ENCODE measurements at places on chromosomes 3 and 15.

DNA sequence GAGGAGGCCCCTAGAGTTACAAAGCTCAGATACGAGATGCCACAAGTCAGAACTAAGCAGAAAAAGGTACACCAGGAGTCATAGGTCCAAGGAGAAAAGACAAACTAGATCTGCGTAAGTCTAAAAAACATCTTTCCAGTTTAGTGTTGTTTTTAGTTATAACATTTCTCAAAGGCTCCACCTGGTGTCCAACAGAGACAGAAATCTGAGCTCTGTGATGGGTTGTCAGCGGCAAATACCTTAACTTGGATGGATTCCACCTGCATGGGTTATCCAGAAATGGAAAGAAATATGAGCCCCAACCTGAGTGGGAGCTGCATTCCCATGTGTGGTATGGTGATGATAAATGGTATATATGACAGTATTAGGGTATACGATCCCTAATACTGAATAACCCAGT, 238.6 kb upstream of the CHRM5 start:
- DNase-seq = peak; percentile 3

DNA sequence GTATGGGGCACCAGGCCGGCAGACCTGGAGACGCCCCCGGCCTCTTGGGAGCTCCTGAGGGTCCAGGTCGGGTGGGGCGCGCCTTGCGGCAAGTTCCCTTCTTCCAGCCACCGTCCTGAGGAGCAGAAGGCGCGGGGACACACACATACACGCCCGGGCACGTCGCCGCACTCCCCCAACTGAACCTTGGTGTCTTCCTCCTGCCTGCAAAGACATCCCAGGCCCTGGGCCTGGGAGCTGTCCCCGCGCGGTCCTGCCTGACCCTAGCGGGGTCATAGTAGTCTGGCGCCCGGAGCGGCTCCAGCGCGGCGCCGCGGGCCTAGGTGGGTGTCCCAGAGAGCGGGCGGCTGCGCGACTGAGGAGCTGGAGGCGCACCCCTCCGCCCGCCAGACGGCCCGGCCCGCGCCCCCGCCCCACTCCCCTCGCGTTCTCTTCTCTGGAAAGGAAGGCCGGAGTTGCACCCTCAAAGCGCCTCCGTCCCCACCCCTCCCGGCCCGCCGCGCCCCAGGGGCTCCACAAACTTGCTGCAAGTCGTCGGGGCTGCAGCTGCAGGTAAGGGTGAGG, 185.9 kb upstream of the LINGO1 start:
- no peak for DNase-seq

DNA sequence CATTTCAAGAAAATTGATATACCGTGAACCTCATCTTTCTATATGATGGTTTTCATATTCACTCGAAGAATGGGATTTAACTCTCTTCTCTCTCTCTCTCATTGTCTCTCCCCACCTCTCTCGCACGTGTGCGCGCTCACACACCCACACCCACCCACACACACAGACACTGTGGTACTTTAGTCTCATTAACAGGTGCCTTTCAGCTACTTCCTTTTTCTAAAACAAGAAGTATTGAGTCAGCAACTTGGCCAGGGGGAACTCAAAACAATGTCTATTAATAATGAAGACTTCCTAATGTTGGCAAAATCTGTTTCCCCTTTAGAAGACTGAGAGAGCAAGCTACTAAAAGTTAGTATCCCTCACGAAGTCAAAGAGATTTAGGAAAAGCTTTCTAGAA, 150.7 kb downstream of the TMCO5A start:
- DNase-seq = no peak

DNA sequence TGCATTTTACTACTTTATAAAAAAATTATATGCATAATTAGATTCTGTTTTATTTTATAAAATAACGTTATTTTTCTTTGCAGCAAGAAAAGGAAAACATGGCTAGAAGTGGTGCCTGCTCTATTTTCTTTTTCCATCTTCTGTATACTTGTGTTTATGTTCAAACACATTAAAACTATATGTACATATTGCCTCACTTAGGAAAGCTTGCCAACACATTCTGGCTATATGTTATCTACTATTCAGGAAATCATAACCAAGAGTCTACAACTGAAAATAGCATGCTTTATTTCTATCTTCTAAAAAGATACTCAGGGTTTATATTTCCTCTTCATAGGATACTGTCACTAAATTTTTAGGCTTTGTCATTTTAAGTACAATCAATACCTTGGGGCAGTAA, 90.2 kb upstream of the KCNMB2 start:
- no peak for DNase-seq

DNA sequence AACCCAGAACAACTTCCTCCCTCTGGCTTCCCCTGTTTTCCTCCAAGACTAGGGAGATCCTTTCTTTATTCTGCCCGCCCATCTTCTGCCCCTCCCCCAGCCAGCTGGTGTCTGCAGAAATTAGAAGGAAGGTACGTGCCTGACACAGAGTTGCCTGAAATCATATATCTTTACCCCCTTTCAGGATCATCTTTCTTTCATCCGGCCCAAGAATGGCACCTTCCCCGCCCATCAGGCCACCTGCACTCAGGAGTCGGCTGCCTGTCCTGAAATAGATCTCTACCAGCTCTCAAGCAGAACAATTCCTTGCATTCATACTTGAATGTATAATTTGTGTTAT, 133.7 kb downstream of the VGLL4 start:
- no peak for DNase-seq

DNA sequence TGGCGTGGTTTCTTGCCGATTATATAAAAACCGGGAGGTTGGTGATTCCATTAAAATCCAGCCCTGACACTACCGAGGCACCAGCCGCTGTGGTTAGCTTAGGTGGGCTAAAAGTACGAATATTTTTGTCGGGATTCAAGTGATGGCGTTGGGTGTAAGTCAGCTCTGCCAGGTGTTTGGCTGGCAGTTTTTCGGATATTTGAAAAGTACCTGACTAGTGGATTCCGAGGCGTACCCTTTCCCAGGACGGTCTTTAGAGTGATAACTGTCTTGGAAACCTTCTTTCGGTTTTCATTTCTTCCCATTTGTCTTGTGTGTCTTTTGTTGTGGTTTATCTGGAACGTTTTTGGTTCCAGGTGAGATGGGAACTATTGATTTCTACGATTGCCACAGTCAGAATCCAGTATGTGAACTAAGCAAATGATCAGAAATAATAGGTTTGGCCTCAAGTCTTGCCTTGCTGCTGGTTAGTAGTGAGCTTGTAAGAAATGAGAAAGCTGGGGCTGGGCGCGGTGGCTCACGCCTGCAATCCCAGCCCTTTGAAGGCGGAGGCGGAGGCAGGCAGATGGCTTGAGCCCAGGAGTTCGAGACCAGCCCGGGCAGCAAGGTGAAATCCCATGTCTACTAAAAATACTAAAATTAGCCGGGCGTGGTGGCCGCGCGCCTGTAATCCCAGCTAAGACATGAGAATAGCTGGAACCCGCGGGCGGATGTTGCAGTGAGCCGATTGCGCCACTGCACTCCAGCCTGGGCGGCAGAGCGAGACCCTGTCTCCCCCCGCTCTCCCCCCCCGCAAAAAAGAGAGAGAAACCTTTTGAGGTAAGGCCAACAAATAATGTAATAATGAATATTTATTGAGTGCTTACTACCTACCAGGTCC, 1.4 kb downstream of the FYTTD1 start:
- DNase-seq = peak; percentile 47

DNA sequence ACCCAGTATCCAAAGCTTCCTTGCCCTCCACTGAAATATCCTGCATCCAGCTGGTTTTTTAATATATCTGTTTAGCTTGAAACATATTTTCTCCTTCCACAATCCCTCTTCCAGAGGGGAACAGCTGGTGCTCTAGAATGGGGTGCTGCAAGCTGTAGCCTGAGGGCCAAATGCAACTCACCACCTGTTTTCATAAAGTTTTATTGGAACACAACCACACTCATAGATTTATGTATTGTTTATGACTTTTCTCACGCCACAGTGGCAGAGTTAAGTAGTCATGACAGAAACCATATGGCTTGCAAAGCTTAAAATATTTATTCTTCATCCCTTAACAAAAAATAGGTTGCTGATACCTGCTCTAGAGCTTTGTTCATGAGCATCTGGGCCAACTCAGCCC, 298.7 kb downstream of the CLSTN2 start:
- no peak for DNase-seq

DNA sequence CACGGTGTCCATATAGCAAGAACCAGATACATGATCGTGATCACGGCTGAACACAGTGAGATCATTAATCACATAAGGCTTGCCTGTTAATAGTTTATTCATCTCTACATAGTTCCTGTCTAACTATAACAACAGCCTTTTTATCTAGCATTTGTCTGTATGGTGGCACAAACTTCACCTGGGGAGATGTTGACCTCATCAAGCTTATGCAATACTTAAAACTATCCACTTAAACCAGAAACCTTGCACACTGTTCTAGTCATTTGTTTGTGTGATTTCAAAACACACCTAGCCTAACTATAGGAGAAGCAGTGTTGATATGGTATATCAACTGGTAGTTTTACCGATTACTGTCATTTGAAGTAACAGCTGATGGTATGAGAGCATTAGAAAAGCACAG, 124.8 kb downstream of the VPS13C start:
- DNase-seq = no peak

DNA sequence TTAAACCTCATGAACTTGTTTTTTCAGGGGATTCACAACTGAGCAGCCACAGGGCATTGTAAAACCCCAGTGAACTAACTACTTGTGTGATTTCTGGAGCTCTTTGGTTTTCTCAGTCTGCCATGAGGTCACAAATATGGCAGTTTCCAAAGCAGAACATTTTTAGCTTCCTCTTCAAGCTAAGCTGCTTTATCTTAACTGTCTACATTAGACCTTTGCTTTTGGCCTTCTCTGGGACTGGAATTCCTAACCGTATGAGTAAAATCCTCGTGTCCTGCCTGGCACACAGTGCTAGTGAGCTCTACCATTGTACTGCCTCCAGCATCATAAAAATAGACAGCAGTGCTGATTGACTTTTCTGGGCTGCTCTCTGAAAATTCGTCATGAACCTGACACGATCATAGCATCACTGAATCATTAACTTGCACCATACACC, 22.1 kb downstream of the CDIN1 start:
- peak; percentile 45 for DNase-seq

DNA sequence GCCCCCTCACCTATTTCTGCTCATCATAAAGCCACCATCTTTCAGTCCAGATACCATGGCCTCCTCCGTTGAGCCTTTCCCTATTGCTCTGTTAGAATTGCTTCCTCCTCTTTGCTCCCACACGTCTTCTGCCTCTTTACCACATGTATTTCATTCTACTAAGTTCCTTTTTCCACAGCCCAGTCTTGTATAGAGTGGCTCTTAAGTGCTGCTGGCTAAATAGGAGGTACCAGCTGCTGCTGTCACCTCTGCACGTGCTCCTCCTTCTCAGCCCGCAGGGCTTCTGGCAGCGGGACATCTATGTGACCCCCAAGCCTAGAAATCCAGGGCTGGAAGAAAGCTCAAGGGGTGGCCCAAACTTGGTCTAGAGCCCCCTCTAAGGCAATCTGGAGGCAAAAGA, 38.8 kb upstream of the PLXND1 start:
- no peak for DNase-seq

DNA sequence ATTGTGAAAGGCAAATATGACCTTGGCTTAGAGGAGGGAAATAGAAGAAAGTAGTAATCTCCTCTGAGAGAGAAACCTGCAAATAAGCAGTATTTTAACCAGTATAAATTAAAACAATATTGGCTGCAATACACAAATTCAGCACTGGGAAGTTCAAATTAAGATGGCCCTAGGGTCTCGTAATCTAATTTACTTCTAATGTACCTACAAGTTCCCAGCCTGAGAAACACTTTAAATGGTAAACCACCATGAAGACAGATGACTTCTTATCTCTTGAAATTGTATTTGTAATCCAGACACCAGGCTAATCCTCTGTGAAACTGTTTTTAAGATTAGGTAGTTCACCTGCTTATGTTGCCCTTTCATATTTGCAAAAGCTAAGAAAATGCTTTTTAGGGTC, 199.7 kb downstream of the CADPS start:
- no peak for DNase-seq

GRCh38 chr3:181782306-181782954, 70.7 kb downstream of the SOX2 start:
- no peak for DNase-seq

- peak; percentile 5 for DNase-seq
These were observed 32.8 kb downstream of the LOXL1 start for GRCh38 chr15:73959012-73959581.

DNA sequence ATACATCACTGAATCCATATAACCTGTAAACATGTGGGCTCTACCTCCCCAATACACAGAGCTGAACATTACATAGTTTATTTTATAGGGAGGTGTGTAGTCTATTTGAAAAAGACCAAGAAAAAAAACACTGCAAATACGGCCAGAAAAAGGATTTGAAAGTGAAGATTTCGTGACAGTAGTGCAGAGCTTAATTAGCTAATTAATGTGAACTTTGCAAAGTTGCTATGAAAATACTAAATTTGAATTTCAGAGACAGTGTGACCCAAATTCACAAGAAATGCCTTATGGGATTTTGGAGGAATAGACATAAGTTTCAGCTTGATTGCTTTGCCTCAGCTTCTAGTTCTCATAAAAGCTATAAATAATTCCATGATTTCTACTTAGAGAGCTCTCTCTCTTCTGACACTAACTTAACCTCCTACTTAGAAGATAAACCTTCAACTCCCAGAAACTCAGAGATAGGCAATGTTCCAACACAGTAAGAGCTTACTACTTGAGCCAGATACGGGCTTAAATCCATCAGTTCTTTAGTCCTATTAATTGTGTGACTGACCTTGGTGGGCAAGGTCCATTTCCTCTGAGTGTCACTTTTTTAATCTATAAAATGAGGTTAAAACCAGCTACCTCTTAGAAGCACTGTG, 87.3 kb upstream of the THBS1 start:
- no peak for DNase-seq

DNA sequence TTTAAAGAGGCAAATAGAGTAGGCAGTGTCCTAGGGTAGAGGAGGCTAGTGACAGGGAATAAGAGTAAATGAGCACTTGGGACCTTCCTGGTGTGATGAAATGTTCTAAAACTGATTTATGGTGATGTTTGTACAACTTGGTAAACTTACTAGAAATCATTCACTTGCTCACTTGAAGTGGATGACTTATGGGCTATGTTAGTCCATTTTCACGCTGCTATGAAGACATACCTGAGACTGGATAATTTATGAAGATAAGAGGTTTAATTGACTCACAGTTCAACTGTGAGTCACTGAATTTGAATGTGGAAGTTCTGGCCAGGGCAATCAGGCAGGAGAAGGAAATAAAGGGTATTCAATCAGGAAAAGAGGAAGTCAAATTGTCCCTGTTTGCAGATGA, 31.7 kb upstream of the DHX36 start:
- DNase-seq = no peak

- no peak for DNase-seq
These were observed 9.3 kb upstream of the GOLGB1 start for GRCh38 chr3:121758727-121759450.

GRCh38 chr15:64682255-64682654, 93.1 kb downstream of the RBPMS2 start:
- DNase-seq = no peak

- no peak for DNase-seq
These were observed 27.3 kb downstream of the RBM6 start for GRCh38 chr3:49967291-49967690.

- no peak for DNase-seq
These were observed 387.8 kb downstream of the LSAMP start for GRCh38 chr3:116057400-116058006.

GRCh38 chr15:34581043-34581365, 2.4 kb downstream of the GOLGA8B start:
- DNase-seq = no peak

Data from NCI-H526 treated with DMSO at 0.1 percent for 48 hours (cell line).